CD4-positive, alpha-beta T cell treated with Interleukin-15 for 4 hours (primary cell): ENCODE measurements at places on chromosomes 12 and 14.

DNA sequence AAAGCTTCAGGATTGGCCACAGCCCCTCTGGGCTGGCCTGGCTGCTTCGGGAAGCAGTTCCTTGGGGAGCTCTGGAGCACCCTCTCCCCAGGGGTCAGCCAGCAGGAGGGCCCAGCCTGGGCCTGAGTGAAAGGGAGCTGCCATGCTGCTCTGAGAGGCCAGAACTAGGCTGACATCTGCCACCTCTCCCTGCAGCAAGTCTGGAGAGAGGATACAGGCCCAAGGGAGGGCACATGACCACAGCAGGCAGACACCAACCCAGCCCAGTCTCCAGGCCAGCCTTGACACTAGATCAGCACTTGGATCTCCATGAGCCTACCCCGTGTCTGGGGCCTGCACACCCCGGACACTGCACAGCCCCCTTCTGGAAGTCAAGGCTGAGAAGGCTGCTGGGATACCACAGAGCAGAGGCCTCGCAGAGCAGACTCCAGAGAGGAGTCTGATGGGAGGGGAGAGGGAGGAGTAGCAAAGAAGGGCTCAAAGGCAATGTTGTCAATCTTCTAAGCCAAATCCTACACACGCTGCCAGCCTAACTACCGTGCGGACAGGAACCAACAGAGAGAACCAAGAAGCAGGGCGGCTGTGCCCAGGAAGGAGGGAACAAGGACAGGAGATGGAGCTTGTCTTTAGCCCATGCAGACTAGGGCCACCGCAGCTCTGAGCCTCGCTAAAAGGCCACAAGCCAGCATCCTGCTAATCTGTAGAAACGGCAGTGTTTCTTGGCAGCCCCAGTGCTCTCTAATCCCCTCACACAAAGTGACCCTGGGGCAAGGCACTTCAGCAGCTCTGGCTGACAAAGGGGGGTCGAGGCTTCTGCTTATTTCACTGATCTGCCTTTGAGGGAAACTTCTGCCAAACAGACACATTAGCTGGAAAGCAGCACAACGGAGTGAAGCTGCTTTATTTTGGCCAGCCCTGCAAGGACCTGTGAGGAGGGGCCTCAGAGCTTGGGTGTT lies 12.9 kb downstream of the COL2A1 start:
- no peak for DNase-seq

- DNase-seq, result no peak
Measured at GRCh38 chr12:114693059-114693531, 9.1 kb upstream of the TBX3 start.

- DNase-seq, result no peak
Measured at GRCh38 chr12:95877622-95878021, 18.9 kb downstream of the SNRPF start.

- no peak for DNase-seq
Measured at GRCh38 chr14:104164041-104164440, 25.7 kb downstream of the KIF26A start.

GRCh38 chr12:43362910-43363694 lies 188.9 kb downstream of the ADAMTS20 start:
- DNase-seq, result no peak

GRCh38 chr14:89992273-89992672 lies 36.5 kb downstream of the TDP1 start:
- no peak for DNase-seq

DNA sequence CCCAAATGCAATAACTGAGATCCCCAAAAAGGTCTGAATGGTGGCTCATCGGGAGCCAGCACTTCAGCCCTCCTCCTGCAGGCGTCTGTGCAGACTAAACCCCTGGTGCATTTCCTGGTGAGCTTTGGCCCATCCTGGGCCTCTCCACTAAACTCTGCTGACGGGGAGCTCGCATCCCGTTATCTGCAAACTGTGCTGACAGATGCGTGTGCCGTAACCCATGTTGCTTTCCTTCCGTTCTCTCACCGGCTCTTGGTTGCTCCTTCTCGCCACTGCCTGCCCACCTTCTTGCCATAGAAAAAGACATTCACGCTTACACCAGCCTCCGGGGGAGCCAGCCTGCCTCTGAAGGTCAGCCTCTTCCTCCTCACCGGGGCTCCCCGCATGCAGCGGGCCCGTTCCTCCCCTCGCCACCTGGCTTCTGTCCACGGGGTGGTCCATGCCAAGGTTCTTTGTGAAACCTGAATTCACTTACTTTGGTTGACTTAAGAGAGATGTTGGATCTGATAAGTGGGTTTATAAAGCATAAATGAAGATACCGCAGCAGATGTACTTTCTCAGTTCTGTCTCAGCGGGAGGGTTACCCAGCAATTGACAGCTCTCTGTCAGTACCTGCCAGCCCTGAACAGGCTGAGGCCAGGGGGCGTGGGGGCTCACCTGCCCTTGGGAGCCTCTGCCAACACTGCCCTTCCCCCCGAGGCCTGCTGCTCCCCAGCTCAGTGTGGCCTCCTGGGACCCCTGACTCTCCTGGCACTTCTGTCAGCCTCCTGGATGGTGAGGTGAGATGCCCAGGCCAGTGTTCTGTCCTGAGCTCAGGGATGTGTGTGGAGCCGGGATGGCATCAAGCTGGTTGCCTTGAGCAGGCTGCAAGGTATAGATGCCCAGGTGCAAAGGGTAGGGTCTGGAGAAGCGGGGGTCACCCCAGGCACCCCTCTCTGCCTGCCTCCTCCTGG lies 14.2 kb downstream of the ZFYVE21 start:
- DNase-seq, result no peak

DNA sequence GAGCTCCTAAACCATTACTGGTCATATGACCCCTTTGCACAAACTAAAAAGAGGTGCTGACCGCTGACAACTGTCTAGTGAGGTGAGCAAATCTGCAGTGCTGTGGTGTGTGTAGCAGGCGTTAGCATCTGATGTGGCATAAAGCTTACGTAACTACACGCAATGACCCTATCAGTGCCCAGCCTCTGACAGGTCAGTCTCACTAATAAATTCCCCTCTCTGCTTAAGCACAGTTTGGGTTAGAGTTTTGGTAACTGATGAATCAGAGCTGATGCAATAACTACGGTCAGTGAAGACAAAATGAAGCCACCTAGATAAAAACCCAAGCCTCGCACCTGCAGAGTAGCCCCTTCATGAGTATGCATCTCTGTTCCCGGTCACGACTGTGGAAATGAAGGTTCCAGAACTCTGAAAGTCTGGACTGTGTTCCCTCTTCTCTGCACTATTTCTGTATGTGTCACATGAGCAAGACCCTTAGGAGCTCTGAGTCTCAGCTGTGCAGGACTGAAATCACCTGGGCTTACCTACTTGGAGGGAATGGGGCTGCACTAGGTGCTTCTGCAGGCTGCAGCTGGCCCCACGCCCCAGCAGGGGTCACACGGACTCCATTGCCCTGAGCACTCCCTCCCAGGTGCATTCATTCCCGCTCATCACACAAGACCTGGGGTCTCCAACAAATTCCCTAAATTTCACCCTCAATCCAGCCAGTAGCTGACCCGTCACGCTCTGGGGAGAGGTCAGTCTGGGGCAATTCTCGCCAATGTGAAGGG lies 54.4 kb downstream of the RIMBP2 start:
- no peak for DNase-seq

DNA sequence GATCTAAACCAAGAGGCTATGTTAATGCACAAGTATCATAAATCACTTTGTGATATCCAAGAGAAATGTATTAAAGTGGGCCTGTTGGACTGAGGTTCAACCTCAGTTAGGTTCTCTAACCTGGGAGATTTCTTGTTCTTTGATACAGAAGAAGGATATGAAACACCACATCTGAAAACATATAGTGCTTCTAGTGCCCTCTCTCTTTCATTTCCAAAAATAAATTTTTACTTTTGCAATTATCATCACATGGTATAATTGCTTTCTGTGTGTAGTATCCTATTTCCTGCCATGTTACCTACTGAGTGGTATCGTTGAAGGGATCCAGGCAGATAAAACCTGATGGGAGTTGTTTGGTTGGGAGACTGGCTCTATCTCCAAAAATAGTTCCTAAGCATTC lies 264.9 kb downstream of the CCER1 start:
- DNase-seq, result no peak

DNA sequence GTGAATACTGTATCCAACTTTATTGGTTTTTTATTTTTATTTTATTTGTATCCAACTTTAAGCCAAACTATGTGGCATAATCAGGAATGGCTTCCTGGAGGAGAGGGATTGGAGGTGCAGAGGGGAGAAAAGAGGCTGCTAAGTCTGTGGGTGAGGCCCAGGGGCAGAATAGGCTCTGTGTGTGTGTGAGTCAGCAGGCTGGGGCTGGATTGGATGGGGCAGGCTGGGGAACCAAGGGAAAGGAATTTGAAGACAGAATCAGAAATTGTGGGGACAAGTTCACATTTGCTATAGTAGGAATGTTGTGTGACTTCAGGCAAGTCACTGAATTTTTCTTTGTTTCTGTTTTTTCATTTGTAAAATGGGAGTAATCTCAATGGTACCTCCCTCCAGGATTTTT lies 12.8 kb upstream of the RILPL1 start:
- DNase-seq, result no peak

- DNase-seq, result no peak
Measured at GRCh38 chr14:23002592-23002991, 7.4 kb downstream of the C14orf93 start.

DNA sequence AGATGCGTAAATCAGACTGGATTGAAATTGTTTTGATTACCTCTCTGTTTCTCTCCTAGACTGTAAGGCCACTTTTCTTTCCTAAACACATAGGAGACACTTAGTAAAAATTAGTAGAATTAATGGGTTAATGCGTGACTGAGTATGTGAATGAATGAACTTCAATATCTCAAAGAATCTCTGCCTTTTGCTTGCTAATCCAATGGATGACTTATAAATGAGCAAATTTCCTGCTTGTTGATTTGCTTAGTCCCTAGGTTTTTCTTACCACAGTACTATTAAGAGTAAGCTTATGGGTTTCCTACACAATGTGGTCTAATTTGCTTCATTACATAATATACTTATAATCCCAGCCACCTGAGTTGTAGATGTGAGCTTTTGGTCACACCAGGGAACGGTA lies 164.1 kb downstream of the SRGAP1 start:
- no peak for DNase-seq

DNA sequence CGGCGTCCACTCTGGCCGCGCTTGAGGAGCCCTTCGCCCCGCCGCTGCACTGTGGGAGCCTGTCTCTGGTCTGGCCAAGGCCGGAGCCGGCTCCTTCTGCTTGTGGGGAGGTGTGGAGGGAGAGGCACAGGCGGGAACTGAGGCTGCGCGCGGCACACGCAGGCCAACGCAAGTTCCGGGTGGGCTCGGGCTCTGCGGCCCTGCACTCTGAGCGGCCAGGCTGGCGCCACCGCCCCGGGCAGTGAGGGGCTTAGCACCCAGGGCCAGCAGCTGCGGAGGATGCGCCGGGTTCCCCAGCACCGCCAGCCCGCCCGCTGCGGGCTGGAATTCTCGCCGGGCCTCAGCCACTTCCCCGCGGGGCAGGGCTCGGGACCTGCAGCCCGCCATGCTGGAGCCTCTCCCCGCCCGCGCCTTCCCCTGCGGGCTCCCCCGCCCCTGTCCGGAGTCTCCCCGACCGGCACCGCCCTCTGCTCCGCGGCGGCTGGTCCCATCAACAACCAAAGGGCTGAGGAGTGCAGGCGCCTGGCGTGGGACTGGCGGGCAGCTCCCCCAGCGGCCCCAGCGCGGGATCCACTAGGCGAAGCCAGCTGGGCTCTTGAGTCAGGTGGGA lies 921.2 kb upstream of the FOXG1 start:
- no peak for DNase-seq

- no peak for DNase-seq
Measured at GRCh38 chr14:96698960-96699539, 98.1 kb upstream of the VRK1 start.

DNA sequence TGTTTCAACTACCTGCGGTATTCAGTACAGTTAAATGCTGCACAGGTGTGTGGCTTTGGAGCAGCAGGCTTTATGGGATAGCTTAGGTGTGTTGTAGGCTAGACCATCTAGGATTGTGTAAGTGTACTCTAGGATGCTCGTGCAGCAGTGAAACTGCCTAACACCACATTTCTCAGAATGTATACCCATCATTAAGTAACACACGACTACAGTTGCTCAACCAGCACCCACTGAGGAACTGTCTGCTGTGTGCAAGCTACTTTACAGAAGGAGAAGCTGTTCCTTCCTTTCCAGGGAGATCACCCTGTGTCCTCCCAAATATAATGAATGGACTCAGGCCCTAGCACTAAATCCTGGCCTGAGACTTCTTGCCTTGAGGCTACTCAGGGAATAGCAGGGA lies 94.8 kb downstream of the SLC24A4 start:
- DNase-seq, result no peak

DNA sequence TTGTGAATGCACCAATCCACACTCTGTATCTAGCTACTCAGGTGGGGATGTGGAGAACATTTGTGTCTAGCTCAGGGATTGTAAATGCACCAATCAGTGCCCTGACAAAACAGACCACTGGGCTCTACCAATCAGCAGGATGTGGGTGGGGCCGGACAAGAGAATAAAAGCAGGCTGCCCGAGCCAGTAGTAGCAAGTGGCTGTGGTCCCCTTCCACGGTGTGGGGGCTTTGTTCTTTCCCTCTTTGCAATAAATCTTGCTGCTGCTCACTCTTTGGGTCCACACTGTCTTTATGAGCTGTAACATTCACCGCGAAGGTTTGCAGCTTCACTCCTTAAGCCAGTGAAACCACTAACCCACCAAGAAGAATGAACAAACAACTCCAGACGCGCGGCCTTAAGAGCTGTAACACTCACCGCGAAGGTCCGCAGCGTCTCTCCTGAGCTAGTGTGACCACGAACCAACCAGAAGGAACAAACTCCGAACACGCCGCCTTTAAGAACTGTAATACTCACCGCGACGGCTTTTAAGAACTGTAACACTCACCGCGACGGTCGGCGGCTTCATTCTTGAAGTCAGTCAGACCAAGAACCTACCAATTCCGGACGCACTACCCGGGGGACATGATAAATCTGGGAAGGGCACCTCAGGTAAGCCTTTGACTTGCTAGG lies 4.6 kb upstream of the LDHB start:
- DNase-seq, result no peak

- DNase-seq, result no peak
Measured at GRCh38 chr12:16670456-16671050, 64.6 kb upstream of the LMO3 start.

GRCh38 chr14:89625244-89625713 lies 208.2 kb upstream of the FOXN3 start:
- no peak for DNase-seq

- no peak for DNase-seq
Measured at GRCh38 chr12:58291106-58291505, 349.7 kb downstream of the ATP23 start.

DNA sequence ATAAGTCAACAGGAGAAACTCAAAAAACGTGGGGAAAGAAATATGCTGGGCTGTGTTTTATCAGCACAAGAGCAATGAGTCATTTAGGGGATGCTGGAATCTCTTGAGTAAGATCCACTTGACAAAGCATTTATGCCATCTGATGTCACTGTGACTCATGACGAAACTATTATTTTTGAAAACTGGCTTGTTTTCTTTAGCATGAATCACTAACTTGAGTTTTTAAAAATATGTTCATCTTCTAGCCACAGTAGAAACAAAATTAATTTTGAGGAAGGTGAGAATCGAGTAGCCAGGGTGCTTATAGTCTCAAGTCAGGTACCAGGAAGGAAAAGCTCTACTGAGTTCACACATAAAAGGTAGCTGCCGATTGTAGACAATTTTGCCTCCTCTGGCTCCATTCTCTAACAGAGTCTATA lies 456.2 kb upstream of the MGAT4C start:
- DNase-seq, result no peak

GRCh38 chr14:52254086-52254485 lies 13.4 kb upstream of the PTGDR start:
- DNase-seq, result no peak

GRCh38 chr12:91249518-91250272 lies 67.1 kb upstream of the DCN start:
- no peak for DNase-seq
